ENCODE measurements at places on chromosomes 1 and 21.

DNA sequence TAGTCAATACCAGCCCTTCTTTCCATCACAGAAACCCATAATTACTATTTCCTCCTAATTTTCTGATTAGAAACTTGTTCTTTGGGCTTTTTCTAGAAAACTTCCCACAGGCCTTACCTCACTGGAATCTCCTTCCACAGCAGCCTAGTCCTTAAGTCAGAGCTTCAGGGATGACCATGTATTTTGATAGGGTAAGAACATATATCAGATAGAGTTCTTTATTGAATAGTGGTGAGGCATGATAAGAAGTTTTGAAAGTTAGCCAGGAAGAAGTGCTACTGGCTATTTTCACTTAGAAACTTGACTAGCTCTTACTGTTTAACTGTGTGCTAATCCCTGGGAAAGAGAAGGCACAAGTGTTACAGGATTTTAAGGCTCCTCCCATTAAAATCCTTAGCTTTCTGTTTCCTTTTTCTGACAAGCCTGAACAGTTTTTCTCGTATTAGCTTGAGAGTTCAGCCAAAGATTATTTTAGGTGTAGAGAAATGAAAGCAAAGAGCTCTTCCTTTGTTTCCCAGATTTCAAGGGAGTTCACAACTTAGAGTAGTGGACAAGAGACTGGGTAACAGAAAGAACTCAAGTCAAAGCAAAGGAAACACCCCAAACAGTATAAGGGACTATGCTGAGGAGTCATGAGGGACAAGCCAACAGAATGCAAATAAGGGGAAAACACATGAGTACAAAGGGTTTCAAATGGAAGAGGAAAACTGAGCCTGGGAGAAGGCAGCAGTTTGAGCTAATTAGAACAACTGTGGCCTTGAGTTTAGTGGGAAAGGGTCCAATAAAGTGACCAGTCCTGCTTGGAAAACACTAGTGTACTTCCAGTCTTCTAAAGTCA lies 37.2 kb upstream of the AIM2 start:
- no peak for DNase-seq

- DNase-seq: no peak
Observed at GRCh38 chr21:31142600-31142999, 104.3 kb upstream of the KRTAP19-8 start.

GRCh38 chr1:110348771-110349170 lies 9.6 kb downstream of the RBM15 start:
- no peak for DNase-seq

- DNase-seq: no peak
Observed at GRCh38 chr1:43621386-43621785, 28.6 kb upstream of the KDM4A start.

- DNase-seq: no peak
Observed at GRCh38 chr1:162285149-162285561, 91.5 kb downstream of the SPATA46 start.
